K562 (cell line): ENCODE measurements at places on chromosomes 11 and 22.

GRCh38 chr22:46800102-46800857, 37.8 kb downstream of the TBC1D22A start:
- no peak for DNase-seq

DNA sequence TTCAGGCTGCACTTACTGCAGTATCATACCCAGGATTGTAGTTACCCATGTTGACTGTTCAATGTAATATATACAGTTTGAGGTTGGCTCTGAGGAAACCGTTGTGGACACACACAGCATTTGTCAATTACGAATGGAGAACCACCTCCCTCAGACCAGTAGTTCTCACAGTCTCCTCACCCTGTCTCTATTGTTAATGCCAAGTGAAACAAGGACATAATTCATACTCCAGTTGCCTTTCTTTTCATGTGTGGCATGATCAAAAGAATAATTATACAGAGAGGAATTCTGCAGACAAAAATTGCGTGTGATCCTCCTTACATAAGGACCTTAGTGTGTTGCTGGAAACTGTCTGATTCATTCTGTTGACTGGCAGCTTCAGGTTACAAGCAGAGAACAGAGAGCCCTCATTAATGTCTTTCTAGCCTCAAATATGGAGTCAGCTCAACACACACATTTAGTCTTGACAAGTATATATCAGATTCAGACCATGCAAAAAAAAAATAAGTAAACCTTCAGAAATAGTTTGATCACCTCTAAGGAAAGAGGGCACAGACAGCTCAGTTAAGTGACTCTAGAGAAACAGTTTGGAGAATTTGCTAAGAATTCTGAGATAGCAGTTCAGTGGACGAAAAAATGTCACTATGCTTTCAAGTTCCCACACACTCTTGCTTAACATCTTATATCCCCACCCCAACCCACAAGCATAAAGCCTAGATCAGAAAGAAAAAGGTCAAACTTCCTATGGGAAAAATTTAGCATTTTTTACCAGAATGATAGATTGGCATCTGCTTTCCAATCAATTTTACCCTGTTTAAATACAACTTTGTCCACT, 96.1 kb downstream of the MAML2 start:
- no peak for DNase-seq

DNA sequence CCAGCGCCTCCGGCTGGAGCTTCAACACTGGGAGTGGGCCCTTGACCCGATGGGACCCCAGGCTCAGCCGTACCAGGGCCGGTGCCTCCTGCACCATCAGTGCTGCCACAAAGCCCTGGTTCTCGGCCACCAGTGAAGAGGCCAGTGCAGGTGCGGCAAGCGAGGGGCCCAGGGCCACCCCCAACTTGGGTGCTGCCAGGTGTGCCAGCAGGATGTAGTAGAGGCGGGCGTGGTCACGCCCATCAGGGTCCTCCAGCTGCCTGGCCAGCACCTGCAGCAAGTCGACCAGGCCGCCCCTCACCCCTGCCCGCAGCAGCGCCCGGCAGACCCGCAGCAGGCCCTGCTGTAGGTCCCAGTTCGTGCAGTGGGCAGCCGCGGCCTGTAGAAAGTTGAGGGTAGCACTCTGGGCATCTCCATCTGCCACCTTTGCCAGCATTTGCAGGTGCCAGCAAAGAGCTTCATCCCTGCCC, 2.3 kb downstream of the AP5B1 start:
- no peak for DNase-seq

GRCh38 chr11:11843211-11843621, 1.4 kb downstream of the USP47 start:
- peak; percentile 69 for DNase-seq

GRCh38 chr22:46855681-46856080, 93.2 kb downstream of the TBC1D22A start:
- no peak for DNase-seq

GRCh38 chr11:78424334-78425270, 7.0 kb upstream of the GAB2 start:
- no peak for DNase-seq

DNA sequence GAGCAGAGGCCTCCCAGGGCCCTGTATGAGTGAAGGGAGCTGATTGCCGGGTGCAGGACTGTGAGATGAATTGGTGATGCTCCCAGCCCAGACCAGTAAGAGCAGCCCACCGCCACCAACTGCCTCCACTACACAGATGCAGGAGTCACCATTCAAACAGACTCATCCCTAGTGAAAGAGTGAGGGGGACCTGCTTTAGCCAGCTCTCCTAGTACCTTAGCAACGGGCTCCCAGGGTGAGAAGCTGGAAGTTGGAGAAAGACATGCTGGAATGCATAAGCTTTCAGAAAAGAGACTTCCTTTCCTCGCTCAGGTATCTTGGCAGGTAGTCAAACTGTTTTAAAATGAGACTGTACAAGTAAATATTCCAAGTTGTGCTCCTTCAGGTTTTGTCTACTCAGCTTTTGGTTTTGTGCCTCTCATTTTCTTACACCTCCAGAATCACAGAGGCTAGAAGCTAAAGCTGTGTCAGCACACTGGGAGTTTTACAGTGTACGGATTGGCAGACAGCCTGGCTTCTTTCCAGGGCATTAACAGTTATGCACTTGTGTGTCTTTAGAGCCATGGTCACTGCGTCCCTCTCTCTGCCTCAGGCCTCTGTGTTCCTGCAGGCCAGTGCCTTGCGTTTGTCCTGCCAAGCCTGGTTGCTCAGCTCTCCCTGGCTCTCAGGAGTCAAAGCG, 146.2 kb downstream of the ATXN10 start:
- DNase-seq, result no peak

- no peak for DNase-seq
Measured at GRCh38 chr11:133207995-133208394, 324.3 kb downstream of the OPCML start.

GRCh38 chr22:24514241-24515026, 19.3 kb downstream of the UPB1 start:
- DNase-seq, result no peak

- no peak for DNase-seq
Measured at GRCh38 chr11:2251138-2251537, 19.2 kb downstream of the ASCL2 start.

DNA sequence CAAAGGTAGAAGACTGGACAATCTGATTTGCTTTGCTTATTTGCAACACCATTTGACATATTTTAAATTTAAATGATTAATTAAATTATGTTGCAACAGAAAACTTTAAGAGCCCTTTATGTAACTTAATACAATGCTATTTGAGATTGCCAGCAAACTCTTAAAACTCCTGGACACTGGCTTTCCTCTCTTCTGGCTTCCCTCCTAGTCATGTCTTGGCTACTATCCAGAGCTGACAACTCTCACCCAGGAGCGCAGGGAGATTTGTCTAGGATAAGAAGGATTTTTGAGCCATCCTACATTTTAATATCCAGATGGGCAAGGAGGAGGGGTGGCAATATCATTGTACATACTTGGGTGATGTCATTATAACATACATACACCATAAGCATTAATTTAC, 134.3 kb downstream of the ELP4 start:
- DNase-seq, result no peak

GRCh38 chr11:10743354-10744000, 7.6 kb upstream of the CTR9 start:
- peak; percentile 50 for DNase-seq

- DNase-seq, result no peak
Measured at GRCh38 chr22:29054251-29054767, 7.3 kb downstream of the C22orf31 start.

- DNase-seq, result no peak
Measured at GRCh38 chr11:114316980-114317786, 21.0 kb downstream of the NNMT start.

GRCh38 chr11:20873054-20873453, 203.7 kb downstream of the NELL1 start:
- peak; percentile 32 for DNase-seq

- no peak for DNase-seq
Measured at GRCh38 chr22:37739611-37740049, 42.8 kb downstream of the TRIOBP start.

GRCh38 chr11:133934599-133935550, 21.9 kb downstream of the IGSF9B start:
- peak; percentile 28 for DNase-seq
